Activated T-cell treated with anti-CD3 and anti-CD28 coated beads for 4 hours (primary cell): ENCODE measurements at places on chromosomes 2 and 18.

GRCh38 chr18:6315517-6316331 lies 99.0 kb downstream of the L3MBTL4 start:
- DNase-seq = no peak

DNA sequence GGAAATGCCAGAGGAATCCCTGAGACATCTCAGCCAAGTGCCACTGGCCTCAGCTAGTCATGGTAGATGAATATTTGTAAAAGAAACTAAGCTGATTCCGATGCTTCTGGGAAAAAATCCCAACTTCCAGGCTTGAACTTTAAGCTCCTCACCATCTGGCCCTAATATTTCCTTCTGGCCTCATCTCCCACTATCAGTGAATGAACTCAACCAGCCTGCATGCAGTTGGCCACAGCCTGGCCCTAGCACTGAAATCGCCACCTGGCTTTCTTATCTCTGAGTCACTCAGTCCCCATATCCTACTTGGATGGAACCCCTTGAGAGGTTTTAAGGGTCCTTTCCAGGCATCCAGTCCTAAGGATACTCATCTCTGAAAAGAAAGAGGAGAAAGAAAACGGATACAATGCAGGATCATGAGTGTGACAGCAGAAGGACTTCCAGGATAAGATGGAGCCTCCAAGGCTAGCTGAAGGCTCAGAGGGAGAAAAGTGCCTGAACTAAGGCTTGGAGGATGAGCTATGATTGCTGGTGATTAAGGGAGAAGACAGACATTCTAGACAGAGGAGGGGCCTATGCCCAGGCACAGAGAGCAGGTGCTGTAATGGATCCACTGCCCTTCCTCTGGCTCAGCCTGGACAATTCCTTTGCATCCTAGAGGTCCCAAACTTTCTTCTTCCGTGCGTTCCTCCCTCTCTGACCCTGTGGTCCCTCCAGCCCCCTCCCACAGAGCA lies 141.5 kb upstream of the MYCN start:
- DNase-seq = no peak

GRCh38 chr2:167988296-167988695 lies 259.1 kb downstream of the STK39 start:
- DNase-seq = no peak

DNA sequence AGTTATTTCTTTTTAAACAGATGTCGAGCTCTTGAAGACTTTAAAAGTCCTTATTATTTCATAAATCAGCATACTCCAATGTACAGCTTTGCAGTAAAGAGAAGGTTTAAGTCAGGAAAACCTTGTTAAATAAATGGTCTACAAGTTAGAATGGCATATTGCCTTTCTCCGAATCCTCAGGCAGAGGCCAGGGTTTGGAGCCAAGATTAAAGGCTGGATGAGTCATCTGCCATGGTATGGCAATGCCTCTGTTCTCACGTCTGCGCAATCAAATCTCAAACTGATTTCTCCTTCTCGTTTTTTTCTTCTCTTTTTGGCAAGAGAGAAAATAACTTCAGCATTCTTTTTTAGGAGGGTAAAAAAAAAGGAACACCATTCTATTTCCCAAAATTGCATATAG lies 5.6 kb upstream of the KCNJ3 start:
- no peak for DNase-seq

GRCh38 chr2:238259061-238260020 lies 19.5 kb upstream of the HES6 start:
- no peak for DNase-seq

DNA sequence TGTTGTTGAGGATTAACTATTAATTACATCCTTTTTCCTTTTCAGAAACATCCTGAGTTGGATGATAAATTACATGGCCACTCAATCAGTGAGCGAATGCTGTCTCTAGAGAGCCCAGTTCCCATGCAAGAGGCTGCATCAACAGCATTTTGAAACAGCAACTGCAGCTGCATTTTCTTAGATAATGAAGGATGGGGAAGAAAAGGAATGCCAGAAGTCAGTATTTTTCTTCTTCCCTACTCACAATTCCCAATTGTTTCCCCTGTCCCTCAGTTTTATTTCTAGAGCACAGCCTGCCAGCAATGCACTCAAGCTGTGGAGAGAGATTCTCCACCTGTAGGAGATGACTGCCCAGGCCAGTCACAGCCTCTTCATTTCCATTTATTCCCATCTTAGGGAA lies 6.9 kb downstream of the SCN7A start:
- DNase-seq = no peak

DNA sequence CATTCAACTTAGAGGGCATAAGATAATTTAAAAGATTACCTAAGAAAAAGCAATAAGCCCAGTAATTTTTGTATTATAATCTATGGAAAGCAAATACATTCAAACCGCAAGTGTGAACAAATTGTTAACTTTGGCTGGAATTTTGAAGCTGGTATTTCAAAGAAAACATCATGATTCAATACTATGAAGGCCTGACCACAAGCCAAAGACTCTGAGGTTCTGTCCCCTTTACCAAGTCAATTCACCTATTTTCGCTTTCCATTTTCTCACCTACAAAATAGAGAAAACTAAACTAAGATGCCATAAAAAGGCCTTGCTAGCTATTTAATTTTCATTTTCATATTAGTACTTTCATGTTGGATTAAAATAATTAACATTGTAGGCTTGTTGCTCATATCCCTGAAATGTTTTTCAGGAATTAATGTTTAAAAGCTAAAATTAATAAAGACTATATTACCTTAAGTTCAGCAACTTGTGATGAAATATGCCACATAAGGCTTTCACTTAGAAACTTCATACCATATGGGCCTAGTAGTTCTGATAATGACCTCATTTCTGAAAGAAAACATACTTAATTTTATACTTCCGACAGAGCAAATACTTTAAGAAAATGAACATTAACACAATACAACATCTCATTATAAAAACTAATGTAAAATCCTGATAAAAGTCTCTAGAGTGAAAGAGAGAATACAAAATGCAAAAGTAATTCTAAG lies 85.7 kb upstream of the FRZB start:
- DNase-seq = no peak

DNA sequence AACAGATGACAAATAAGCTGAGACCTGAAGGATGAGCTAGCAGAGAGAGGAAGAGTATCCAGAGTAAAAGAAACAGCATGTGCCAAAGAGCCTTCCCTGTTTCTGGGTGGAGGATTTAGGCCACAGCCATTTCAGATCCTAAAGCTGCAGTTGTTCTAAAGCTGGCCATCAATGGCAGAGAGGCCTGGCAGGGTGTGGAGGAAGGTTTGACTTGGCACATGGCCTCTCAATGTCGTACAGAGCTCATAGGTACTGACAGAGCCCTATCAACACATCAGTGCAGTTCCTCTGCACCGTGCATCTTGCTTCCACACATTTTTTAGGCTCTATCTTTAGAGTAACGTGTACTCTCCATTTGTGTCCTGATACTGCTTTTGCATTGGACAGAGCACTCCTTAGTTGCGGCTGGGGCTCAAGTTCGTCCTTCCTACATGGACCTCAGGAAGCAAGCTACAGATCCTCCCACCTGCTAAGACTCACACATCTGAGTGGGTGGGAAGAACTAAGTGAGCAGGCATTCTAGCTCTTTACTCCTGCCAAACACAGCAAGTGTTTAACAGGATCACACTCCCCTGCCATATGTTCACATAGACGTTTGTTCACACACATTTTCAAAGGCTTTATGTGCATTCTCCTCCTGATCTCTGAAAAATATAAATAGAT lies 3.0 kb upstream of the CHMP3 start:
- no peak for DNase-seq
